Adrenal gland (tissue), 19 donors: ENCODE measurements at places on chromosomes 3 and 15. TPM values are rescaled to one million over a fixed set of nuclear protein-coding genes. Genes with fewer than 3 reads are reported as not detected.

The CAMK2N2 gene
- 6.1 TPM for polyA plus RNA-seq

GRCh38 chr3:36756269-36756668 lies 8.1 kb downstream of the DCLK3 start:
- no peaks in the 10 kb centered on the region for H3K27me3 ChIP-seq
- DNase-seq = no peak
- H3K4me3 ChIP-seq = no peak overlapping the region
- no peaks in the 10 kb centered on the region for H3K36me3 ChIP-seq
- H3K4me1 ChIP-seq = no peaks in the 10 kb centered on the region

The EPHA3 gene
- 0.47 TPM for polyA plus RNA-seq

GRCh38 chr3:53303549-53303948 lies 43.8 kb downstream of the DCP1A start:
- DNase-seq = peak; percentile 72
- H3K36me3 ChIP-seq = no peaks in the 10 kb centered on the region
- peak overlapping the region; percentile 59 for H3K27ac ChIP-seq
- no peak overlapping the region for H3K4me3 ChIP-seq
- no peaks in the 10 kb centered on the region for H3K27me3 ChIP-seq
- H3K4me1 ChIP-seq = peaks cover 22% of the 10 kb centered on the region

DNA sequence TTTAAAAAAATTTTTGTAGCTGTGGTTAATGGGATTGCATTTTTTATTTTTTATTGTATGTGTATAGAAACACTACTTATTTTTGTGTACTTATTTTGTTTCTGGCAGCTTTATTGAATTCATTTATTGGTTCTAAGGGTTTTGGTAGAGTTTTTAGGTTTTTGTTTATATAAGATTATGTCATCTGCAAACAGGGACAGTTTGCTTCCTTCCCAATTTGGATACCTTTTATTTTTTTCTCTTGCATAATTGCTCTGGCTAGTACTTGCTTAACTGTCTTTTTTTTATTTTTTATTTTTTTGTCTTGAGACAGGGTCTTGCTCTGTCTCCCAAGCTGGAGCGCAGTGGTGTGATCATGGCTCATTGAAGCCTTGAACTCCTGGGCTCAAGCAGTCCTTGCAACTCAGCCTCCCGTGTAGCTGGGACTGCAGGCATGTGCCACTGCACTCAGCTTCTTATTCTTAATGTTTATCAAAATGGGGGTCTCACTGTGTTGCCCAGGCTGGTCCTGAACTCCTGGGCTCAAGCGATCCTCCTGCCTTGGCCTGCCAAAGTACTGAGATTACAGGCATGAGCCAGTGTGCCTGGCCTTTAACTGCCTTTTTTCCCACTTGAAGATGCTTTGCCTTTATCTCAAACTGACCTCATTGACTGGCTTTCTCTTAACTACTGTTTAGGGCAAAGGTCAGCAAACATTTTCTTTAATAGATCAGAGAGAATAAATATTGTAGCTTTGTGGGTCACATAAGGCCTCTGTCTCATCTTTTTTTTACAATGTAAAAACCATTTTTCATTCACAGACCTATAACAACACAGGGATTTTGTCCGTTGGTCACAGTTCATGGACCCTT lies 8.6 kb downstream of the TFG start:
- peaks cover 28% of the 10 kb centered on the region for H3K4me1 ChIP-seq
- DNase-seq = no peak
- no peak overlapping the region for H3K4me3 ChIP-seq
- no peaks in the 10 kb centered on the region for H3K27me3 ChIP-seq
- H3K27ac ChIP-seq = no peak overlapping the region
- peaks cover 30% of the 10 kb centered on the region for H3K36me3 ChIP-seq

The TMCO5A gene
- polyA plus RNA-seq = not detected

The MESP2 gene
- 0.37 TPM for polyA plus RNA-seq

DNA sequence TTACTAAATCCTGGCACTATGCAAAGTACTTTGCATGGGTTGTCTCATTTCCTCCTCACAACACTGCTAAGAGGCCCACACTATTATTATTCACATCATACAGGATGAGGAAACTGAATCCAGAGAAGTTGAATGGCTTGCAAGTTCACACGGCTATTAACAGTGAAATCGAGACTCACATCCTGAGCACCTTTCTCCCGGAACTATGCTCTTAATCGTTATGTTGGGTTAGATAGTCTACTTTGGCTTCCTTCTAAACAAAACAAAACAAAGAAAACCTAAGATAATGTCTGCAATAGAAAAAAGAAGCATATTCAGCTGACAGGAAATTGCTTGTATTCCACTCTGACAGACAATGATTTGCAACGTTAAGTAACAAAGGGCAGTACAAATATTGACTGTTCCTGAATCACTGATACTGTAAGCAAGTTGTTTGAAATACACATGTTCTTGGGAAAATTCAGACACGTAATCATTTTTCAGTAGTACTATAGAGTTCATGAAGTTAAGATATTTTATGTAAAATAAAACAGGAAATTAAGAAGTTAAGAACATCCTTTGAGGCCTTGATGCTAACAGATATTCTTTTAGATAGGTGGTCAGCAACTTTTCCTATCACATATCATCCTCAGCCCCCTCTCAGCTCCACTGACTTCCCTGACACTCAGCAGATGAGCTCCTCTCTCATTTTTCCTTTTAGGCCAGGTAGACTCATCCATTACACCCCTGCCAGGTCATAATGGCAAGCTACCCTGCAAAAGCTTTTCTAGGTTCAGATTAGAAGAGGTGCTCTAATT lies 40.7 kb downstream of the C2CD4B start:
- H3K27me3 ChIP-seq = no peaks in the 10 kb centered on the region
- no peak overlapping the region for H3K4me3 ChIP-seq
- no peak for DNase-seq
- no peaks in the 10 kb centered on the region for H3K4me1 ChIP-seq
- no peak overlapping the region for H3K27ac ChIP-seq
- H3K36me3 ChIP-seq = no peaks in the 10 kb centered on the region

DNA sequence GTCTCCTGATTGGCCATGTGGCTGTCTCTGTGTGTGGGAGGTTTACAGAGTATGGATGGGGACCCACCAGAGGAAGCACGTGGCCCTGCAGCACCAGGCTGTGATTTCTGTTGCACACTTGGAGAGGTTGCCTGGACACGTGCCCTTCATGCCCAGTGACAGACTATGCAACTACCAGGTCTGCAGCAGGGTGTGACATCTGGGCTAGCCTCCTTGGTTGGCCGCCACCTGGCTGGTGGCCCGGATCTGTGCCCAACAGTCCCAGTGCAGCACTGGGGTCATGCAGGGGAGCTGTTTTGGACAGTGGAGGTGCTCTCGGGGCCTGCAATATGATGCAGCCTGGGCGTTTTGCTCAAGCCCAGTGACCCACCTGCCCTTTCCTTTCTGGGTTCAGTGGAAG lies 212.5 kb downstream of the UBE3A start:
- no peak overlapping the region for H3K27ac ChIP-seq
- no peaks in the 10 kb centered on the region for H3K27me3 ChIP-seq
- no peak for DNase-seq
- H3K36me3 ChIP-seq = no peaks in the 10 kb centered on the region

- no peaks in the 10 kb centered on the region for H3K36me3 ChIP-seq
- no peak overlapping the region for H3K27ac ChIP-seq
- DNase-seq = no peak
- H3K4me3 ChIP-seq = no peak overlapping the region
Measured at GRCh38 chr3:53888232-53888631, 3.4 kb downstream of the SELENOK start.

DNA sequence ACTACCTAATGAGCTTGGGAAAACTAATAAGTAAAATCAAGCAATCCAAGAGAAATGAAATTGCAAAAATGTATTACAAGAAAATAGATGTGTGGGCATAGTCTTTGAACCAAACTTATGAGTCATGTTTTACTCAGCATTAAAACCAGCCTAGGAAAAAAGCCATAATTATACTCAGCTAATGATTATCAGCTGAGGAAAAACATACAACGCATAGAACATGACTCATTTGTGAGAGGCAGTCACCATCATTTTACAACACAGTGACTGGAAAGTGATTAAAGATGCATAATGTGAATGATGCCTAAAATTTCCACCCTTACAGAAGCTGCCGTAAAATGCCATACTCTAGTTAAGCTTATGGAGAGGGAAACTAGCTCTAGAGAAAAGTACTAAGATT lies 238.0 kb upstream of the EOMES start:
- H3K36me3 ChIP-seq = no peaks in the 10 kb centered on the region
- no peaks in the 10 kb centered on the region for H3K4me1 ChIP-seq
- no peak for DNase-seq
- no peak overlapping the region for H3K27ac ChIP-seq
- no peaks in the 10 kb centered on the region for H3K27me3 ChIP-seq
- no peak overlapping the region for H3K4me3 ChIP-seq

GRCh38 chr15:90165659-90166489 lies 35.3 kb upstream of the SEMA4B start:
- no peaks in the 10 kb centered on the region for H3K36me3 ChIP-seq
- H3K4me3 ChIP-seq = no peak overlapping the region
- DNase-seq = peak; percentile 91
- no peaks in the 10 kb centered on the region for H3K27me3 ChIP-seq

DNA sequence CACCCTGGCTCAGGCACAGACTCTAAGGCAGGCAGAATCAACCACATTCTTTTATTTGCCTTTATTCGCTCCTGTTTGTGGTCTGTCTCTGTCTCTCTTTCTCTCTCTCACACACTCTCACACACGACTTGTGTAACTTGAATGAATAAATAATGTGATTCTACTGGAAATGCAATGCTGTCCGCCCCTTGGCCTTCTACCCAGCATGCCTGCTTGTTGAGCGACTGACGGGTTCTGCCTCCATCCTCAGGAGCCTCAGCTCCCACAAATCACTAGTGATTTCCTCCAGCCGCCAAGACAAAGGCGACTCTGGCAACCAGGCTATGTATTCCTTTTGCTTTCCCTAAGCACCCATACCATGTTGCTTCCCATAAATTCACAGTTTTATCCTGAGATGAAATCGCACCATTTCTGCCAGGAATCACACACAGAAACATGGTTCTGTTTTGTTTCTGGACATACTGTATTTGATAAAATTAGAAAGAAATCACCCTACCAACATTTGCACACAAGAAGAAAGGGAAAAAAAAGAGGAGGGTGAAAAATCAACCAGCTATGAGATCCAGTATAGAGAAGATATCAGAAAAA lies 460.8 kb downstream of the MAGI1 start:
- peaks cover 9% of the 10 kb centered on the region for H3K4me1 ChIP-seq
- no peaks in the 10 kb centered on the region for H3K36me3 ChIP-seq

- H3K4me1 ChIP-seq = peaks cover 6% of the 10 kb centered on the region
- no peak overlapping the region for H3K27ac ChIP-seq
- H3K27me3 ChIP-seq = no peaks in the 10 kb centered on the region
- H3K4me3 ChIP-seq = no peak overlapping the region
- DNase-seq = no peak
- H3K36me3 ChIP-seq = no peaks in the 10 kb centered on the region
Measured at GRCh38 chr3:149459491-149460059, 14.9 kb upstream of the TM4SF4 start.

DNA sequence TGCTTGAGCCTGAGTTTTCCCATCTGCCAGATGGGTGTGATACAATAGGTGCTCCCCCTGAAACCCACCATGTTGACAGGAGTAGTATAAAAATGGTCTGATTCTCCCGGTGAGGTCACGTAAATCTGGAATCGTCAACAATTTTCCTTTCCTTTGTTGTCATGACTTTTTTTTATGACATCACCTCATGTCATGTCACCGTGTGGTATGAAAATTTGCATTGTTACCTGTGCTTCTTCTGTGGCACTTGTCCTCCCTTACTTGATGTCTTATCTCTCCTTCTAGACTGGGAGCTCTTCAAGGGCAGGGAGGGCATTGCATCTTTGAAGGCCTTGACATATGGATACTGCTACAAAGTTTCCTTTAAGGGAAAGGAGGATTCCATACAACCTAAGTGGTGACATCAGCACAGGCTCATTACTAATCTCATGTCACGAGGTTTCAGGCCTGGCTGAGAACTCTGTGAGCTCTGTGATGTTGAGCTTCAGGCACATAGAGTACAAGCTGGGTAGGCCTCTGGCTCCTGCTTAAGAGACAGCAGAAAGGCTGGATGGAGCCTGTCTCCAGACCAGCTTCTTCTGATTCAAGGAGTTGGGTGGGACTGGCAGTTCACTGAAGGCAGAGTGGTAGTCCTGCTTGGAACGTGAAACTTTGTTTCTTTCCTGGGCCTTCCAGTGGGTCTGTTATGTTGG lies 66.3 kb downstream of the LPP start:
- no peaks in the 10 kb centered on the region for H3K27me3 ChIP-seq
- no peak overlapping the region for H3K27ac ChIP-seq
- no peak overlapping the region for H3K4me3 ChIP-seq
- peaks cover 23% of the 10 kb centered on the region for H3K4me1 ChIP-seq

- H3K27ac ChIP-seq = no peak overlapping the region
- H3K27me3 ChIP-seq = no peaks in the 10 kb centered on the region
- DNase-seq = no peak
- no peaks in the 10 kb centered on the region for H3K4me1 ChIP-seq
- no peaks in the 10 kb centered on the region for H3K36me3 ChIP-seq
Measured at GRCh38 chr3:177642804-177643125, 445.5 kb upstream of the TBL1XR1 start.

GRCh38 chr3:73681610-73682009 lies 56.9 kb upstream of the PDZRN3 start:
- DNase-seq = no peak
- no peaks in the 10 kb centered on the region for H3K36me3 ChIP-seq
- no peak overlapping the region for H3K27ac ChIP-seq
- no peaks in the 10 kb centered on the region for H3K4me1 ChIP-seq

- H3K36me3 ChIP-seq = no peaks in the 10 kb centered on the region
- H3K27ac ChIP-seq = no peak overlapping the region
- H3K4me3 ChIP-seq = no peak overlapping the region
- no peak for DNase-seq
- no peaks in the 10 kb centered on the region for H3K4me1 ChIP-seq
Measured at GRCh38 chr3:171000281-171000680, 26.2 kb downstream of the SLC2A2 start.

- H3K4me1 ChIP-seq = no peaks in the 10 kb centered on the region
- H3K4me3 ChIP-seq = no peak overlapping the region
- DNase-seq = no peak
- no peaks in the 10 kb centered on the region for H3K27me3 ChIP-seq
Measured at GRCh38 chr3:102125197-102125993, 276.1 kb downstream of the NFKBIZ start.

The TTLL13 gene
- polyA plus RNA-seq = 1.9 TPM

- H3K27me3 ChIP-seq = no peaks in the 10 kb centered on the region
- no peak for DNase-seq
- H3K4me1 ChIP-seq = no peaks in the 10 kb centered on the region
- H3K4me3 ChIP-seq = no peak overlapping the region
- H3K36me3 ChIP-seq = no peaks in the 10 kb centered on the region
Measured at GRCh38 chr3:158452334-158452733, 118.7 kb upstream of the MLF1 start.

- no peaks in the 10 kb centered on the region for H3K36me3 ChIP-seq
- no peaks in the 10 kb centered on the region for H3K4me1 ChIP-seq
- no peak overlapping the region for H3K4me3 ChIP-seq
- no peak for DNase-seq
Measured at GRCh38 chr3:43248185-43248583, 38.2 kb upstream of the SNRK start.

The IL17RD gene
- 0.44 TPM for polyA plus RNA-seq
